ENCODE measurements at places on chromosomes 3 and 15.

- no peak for DNase-seq
Observed at GRCh38 chr3:141275973-141276372, 44.3 kb downstream of the PXYLP1 start.

- DNase-seq: no peak
Observed at GRCh38 chr15:69849232-69849610, 248.5 kb downstream of the TLE3 start.

DNA sequence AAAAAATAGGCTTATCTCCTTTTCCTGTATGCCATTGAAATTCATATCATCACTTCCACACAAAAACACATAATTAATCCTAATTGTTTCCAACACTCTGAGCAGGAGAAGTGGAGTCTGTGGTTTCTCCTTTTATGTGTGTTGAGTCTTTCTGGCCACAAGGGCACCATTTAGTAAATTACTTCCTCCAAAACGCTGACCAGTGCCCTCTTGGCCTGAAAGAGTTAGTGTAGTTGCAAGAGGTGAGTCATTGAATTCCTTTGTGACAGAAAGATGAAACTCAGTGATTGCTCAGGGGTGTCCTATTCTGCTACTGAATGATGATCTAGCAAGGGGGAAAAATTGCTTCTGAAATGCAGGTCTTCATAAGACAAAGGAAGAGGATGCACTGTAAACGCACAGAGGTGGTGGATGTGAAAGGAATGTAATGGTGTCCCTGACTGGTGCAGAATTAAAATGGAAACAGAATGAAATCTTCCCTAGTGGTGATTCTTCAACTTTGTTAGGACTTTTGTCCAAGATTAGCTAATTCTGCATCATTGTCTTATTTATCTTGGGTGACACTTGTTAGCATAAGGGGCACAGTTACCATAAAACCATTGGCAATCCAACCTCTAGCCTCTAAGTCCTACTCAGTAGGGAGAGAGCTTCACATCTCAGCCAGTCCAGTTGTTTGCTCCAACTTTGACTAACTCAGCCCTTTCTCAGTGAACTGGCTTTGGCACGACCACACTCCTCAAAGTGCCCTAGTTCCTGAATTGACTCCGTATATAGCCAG is 208.4 kb upstream of the NANOGP8 start:
- no peak for DNase-seq

DNA sequence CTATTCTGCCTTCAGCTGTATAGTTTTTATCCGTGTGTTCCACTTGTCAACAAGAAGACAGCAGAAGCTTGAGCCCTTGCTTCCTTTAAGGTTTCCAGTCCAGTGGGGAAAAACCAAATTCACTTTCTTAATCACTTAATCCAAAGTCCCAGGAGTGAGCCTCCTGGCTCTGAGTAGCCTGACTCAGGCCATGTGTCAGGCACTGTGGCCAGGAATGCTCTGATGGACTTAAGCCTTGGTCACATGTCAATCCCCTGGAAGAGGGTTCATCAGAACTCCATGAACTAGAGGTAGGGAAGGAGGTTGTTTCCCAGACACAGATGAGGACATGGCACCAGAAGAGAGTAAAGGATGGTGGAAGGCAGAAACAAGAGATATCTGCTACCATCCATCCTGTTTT is 8.8 kb downstream of the VIPR1 start:
- DNase-seq: no peak

- DNase-seq: no peak
Observed at GRCh38 chr3:80308637-80309036, 540.8 kb upstream of the ROBO1 start.

DNA sequence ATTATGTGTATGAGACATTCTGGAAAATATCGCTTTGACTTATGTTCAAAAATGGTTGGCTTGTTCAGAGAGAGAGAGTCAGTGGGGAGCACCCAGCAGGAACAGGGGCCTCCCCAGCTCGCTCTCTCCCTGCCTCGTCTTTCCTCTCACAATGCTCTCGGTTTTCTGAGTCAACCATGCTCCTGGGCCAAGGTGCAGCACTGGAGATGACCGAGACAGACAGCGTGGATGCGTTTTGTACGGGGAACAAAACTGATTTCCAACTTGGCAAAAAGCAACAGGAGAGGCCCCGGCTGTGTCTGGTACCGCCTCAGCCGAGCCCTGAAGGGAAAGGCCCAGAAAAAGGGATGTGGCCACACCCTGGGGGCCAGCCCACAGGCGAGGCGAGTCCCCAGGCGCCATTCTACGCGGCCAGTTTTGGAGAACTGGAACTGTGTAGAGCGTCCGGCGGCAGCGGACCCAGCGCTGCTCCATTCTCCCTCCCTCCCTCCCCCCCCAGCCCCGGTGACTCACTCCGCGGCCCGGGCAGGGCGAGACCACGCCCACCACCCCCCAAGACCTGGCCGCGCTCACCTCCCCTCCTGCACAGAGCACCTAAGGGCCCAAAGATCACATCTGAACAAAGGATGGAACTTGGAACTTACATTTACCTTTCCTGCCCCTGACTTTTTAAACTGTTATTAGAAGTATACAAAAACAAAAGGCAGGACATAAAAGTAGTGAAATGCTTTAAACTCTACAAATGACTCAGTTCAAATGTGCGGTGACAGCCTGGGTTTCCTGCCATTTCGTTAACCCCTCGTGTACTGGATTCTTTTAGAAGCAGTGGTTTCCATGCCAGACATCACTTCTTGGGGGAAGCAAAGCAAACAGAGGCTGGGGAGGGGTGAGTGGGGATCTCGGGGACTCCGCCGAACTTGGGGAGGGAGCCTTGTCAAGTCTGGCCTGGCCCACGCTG is 12.7 kb downstream of the ATP10A start:
- no peak for DNase-seq

GRCh38 chr3:132311841-132312240 is 5.4 kb upstream of the ACP3 start:
- DNase-seq: no peak
